ENCODE measurements at places on chromosomes 5 and 9.

DNA sequence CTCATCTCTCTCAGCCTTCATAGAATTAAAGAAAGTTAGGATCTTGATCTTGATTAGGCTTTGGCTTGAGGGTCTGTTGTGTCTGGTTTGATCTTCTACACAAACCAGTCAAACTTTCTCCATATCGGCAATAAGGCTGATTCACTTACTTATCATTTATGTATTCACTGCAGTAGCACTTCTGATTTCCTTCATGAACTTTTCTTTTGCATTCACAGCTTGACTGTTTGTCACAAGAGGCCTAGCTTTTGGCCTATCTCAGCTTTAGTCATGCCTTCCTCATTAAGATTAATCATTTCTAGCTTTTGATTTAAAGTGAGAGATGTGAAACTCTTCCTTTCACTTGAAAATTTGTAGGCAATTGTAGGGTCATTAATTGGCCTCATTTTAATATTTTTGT lies 62.8 kb downstream of the SH3RF2 start:
- no peak for DNase-seq

GRCh38 chr5:97847920-97848631 lies 665.0 kb upstream of the RIOK2 start:
- DNase-seq: no peak

- no peak for DNase-seq
Measured at GRCh38 chr9:19969721-19970120, 180.9 kb upstream of the SLC24A2 start.

DNA sequence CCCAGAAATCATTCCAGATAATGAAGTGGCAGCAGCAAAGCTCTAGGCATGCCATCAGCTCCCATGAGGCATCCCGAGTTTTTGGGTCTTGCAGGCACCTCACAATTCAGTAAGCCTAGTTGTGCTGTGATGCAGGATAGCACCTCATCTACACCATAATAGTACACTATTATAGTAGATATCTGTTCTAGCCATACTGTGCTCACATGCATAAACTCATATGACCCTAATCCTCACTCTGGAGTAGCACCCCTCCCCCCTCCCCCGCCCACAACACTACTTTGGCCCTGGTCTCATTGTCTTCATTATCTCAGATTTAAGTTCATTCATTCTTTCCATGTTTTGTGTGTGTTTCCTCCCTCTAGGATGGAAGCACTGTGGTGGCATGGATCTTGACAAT lies 102.5 kb upstream of the PITX1 start:
- DNase-seq: no peak

GRCh38 chr5:77795268-77795667 lies 19.1 kb upstream of the TBCA start:
- no peak for DNase-seq

DNA sequence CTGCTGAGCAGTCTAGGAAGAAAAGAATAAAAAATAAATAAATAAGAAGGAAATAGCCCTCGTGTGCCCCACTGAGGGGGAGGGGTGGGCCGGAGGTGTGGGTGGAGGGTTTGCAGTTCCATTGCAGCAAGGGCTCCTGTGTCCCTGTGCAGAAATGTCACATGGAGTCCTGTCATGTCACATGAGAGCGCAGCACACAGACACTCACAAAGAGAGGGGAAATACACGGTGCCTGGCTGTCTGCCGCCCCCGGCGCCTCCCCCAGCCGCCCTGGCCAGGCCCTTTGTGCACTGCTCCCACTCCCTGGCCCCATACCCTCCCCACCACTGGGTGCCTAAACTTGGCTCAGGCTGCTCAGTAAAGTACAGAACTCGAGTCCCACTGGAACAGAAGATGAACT lies 55.6 kb upstream of the SPTLC1 start:
- DNase-seq: no peak

- DNase-seq: no peak
Measured at GRCh38 chr5:72556351-72557166, 49.3 kb upstream of the ZNF366 start.

DNA sequence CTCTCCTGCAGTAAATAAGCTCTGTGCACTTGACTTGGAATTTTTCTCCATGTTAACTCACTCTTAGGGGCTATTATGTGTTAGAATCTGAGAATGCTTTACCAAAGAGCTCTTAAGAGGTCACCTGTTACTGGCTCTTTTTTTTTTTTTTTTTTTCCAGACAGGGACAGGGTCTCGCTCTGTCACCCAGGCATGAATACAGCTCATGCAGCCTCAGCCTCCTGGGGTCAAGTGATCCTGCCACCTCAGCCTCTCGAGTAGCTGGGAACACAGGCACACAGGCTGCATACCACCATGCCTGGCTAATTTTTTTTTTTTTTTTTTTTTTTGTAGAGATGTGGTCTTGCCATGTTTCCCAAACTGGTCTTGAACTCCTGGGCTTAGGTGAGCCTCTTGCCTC lies 22.1 kb downstream of the HMGXB3 start:
- no peak for DNase-seq

DNA sequence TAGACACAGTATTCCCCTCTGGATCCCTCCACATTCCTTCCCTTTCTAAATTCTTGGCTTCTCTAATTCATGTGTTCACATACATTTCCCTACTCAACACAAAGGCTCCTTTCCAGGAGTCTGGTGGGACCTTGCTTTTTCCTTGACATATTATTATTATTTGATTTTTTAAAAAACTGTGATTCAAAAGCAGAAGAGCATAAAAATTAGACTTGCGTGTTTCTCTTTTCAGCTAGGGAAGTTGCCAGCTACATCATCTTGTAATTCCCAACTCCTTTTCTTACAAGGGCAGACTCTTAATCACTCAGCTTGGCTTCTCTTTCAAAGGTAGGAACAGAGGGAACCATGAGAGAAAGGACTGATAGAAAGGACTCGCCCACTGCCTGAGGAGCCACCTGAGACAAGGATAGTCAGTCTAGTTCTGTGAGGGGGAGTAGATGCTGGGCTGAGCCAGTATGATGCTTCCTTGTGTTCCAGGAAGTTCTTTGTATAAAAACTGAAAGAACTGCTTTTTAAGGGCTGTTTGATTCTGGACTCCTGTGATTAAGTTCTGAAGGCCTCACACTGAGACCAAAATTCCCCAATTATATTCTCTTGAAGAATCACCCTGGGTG lies 51.0 kb upstream of the DPYSL3 start:
- DNase-seq: no peak

All from CD4-positive, alpha-beta T cell treated with Interleukin-2 at 100 ng/mL for 4 hours (primary cell).